ENCODE measurements at places on chromosomes 5 and 9.

DNA sequence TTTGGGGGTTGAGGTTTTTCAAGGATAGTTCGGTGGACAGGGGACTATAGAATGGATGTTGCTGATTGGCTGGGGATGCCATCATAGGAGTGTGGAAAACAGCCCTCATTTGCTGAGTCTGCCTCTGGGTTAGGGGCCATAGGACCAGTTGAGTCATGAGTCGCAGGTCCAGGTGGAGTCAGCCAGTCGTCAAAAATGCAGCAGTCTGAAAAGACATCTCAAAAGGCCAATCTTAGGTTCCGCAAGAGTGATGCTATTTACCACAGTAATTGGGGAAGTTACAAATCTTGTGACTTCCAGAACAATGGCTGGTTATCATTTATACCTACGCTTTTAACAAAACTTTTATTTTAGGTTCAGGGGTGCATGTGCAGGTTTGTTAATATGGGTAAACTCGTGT lies 276.0 kb upstream of the DMRT1 start:
- no peak for DNase-seq

DNA sequence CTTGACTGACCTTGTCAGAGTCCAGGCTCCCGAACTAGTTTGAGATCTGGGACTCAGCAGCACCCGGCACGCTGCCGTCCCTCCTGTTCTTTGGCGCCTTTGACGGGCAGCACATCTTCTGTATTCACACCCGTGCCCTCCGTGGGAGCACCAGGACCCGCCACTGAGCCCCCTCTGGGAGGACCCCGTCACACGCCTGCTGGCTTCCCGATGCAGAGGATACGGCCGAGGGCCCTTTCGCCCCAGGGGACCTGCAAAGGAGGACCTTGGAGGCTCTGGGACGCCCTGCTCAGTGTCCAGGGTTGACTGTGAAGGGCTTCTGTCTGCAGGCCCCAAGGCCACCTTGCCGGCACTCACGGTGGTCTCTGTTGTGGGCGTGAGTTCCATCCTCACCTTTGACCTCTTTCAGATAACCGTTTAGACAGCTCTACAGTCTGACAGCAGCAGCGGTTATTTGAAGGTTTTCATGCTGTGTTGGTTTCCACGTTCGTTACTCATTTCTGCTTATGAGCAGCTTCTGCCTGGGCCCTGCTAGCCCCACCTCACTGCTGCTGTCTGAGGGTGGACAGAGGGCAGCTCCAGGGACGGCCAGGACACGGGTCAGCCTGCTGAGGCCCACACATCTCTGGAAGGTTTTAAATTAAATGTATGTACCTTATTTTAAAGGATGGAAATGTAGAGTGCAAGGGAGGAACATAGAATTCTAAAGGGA lies 12.6 kb upstream of the EXOC3 start:
- no peak for DNase-seq

DNA sequence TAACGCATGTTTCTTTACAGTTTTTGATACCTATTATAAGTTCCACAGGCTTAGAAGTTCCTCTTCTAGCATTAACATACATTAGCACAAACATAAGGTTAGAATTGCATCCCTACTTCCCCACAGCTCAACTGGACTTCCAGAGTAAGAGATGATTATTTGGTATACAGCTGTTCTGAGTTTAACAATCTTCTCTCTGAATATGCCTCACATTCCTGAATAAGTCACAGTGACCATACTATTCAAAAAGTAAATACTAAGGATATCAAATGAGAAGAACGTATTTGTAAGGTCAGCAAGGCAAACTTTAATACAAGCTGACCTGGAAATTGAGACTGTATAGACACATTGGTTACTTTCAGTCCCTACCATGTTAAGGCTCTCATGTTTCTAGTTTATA lies 21.3 kb downstream of the NR6A1 start:
- no peak for DNase-seq

DNA sequence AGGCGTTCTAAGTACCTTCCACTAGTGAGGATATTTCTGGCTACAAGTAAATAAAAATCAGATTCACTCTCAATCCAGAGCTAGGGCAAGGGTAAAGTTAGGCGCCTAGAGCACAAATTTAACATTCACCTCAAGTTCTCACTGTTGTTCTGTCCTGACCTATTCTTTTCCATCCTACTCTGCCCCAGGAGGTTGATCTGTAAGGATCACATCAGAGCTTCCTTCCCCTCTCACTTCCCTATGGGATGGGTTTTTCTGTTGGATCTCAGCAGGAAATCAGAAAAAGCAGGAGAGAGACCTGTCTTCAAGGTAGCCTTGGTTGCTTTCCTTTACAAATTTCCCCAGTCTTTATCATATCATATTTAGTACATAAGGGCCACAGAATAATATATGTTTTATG lies 316.7 kb downstream of the GABRG2 start:
- DNase-seq: no peak

DNA sequence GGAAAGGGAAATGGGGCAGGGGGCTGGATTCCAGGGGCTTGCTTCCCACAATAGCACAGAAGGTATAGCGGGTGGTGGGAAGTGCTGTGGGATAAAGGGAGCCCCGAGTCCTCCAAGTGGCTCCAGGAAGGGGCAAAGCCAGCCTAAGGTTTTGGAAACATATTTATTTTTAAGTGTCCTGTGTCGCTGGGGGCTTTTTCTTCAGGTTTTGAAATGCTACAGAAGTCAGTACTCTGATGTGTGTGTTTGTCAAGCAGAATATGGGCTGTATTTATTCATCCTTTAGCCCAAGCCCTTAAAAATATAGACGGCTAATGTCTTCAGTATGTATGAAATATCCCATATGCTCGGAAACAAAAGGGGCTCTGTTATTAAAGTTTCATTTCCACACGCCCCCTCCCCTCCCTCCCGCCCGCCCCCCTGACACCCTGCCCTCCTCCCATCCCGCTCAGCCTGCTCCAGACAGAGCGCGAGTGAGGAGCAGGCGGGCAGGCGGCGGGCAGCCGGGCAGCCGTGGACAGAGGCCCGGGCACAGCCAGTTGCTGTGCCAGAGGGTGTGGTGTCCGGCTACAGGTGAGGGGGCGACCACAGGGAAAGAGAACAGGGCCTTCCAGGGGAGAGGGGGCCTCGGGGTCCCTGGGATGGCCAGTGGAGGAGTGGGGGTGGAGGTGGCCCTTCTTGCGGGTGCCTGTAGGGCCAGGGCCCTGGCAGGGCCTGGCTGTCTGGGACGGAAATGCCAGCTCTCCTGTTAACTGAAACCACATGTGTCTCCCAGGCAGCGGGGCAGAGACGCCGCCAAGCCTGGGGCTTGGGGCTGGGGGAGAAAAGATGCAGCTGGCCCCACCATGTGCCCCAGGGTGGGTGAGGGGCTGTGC lies 39.6 kb upstream of the SYNPO start:
- no peak for DNase-seq

DNA sequence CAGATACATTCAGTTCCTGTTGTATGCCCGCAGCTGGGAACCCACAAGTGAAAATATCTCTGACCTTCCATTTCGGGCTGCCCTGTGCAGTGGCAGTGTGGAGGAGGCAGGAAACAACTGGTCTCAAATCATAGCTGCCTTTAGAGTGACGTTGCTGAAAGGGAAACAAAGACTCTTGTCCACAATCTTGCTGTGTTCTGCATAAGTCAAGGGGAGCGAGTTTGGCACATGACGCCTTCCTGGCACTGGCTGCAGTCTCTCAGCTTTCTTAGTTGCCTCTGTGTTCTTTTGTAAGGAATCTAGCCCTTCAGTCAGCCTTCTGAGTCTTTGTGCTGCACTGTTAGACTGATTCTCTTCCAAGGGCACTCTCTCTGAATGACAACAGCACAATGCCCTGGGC lies 24.0 kb downstream of the ADAMTS16 start:
- no peak for DNase-seq
